Esophagus (tissue), 2 donors: ENCODE measurements at places on chromosomes 4 and X. TPM values are rescaled to one million over a fixed set of nuclear protein-coding genes. Genes with fewer than 3 reads are reported as not detected.

Gene TEC
- polyA plus RNA-seq, result 5.0 TPM

Gene CYSLTR1
- polyA plus RNA-seq, result 0.84 TPM

Gene LDB2
- polyA plus RNA-seq, result 3.5 TPM

Gene SORCS2
- polyA plus RNA-seq, result 1.1 TPM

Gene TMPRSS11A
- 64.5 TPM for polyA plus RNA-seq

Gene PRPS2
- polyA plus RNA-seq, result 18.4 TPM

Gene PLXNA3
- 19.0 TPM for polyA plus RNA-seq

Gene TMPRSS11D
- 178 TPM for polyA plus RNA-seq

Gene NPNT
- polyA plus RNA-seq, result 15.6 TPM

Gene SPANXA2
- not detected for polyA plus RNA-seq

Gene ATP2B3
- not detected for polyA plus RNA-seq

Gene CLDN2
- polyA plus RNA-seq, result not detected

Gene HSFX4
- not detected for polyA plus RNA-seq

Gene HAND2
- polyA plus RNA-seq, result 2.0 TPM

Gene CT55
- polyA plus RNA-seq, result not detected

Gene TACR3
- polyA plus RNA-seq, result not detected

Gene MSMO1
- 154 TPM for polyA plus RNA-seq

Gene EMCN
- polyA plus RNA-seq, result 3.3 TPM
